Calu3 (cell line): ENCODE measurements at places on chromosomes 7 and 10. TPM values are rescaled to one million over a fixed set of nuclear protein-coding genes. Genes with fewer than 3 reads are reported as not detected.

- no peak for DNase-seq
Observed at GRCh38 chr10:11265484-11265883, 247.8 kb downstream of the CELF2 start.

DNA sequence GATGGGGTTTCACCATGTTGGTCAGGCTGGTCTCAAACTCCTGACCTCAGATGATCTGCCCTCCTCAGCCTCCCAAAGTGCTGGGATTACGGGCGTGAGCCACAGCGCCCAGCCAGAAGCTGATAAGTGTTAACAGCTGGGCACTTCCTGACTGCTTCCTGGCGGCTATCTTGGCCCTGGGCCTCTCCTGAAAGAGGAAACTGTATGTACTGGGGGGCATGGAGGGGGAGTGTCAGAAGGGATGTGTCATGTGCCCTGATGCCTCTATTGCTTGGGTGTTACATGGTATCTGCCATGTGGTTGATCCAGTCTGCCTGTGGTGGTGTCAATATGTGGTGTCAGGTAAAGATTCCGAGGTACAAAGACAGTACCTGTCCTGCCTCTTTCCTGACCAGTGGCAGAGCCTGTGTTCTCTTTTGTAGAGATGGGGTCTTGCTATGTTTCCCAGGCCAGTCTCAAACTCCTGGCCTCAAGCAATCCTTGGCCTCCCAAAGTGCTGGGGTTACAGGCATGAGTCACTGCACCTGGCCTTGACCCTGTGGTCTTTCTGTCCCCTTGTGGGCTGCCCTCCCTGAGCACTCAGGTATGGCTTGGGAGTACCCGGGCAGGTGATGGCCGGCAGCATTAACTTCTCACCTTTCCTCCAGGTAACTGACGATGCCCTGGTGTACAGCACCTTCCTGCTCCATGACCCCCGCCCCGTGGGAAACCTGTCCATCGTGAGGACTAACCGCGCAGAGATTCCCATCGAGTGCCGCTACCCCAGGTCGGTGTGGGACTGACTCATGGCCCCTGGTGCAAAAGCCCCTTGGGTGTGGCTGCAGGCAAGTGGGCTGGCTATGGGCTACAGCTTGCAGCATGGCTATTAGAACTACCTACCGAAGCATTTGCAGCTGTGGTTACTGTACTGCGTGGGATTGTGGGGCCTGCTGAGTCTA is 4.4 kb downstream of the ZP3 start:
- no peak for DNase-seq

GRCh38 chr10:87579563-87579962 is 74.9 kb downstream of the MINPP1 start:
- no peak for DNase-seq

DNA sequence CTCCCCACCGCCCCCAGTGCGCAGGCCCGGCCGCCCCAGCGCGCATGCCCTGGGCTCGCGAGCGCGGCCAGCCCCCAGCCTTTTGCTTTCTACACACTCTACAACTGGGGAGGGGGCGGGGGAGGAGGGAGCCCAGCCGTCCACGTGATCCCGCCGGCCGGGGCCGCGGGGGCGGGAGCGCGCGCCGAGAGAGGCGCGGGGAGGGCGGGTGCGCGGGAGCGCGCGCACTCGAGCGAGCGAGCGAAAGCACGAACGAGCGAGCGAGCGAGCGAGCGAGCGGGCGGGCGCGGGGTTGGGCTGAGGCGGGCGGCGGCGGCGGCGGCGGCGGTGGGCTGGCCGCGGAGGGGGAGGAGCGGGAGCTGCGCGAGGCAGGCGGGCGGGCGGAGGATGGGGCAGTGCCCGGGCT is at the start of gene AUTS2:
Gene AUTS2, plus strand, starts transcription at position 395 of the 406 bp plus-strand sequence. CDS start 1,179 bp downstream, outside the sequence.
- DNase-seq, result no peak

- no peak for DNase-seq
Observed at GRCh38 chr7:24898691-24899090, 81.3 kb downstream of the OSBPL3 start.

GRCh38 chr10:46014206-46014605 is 16.2 kb downstream of the NCOA4 start:
- no peak for DNase-seq

- DNase-seq, result no peak
Observed at GRCh38 chr7:31058688-31059087, 6.6 kb downstream of the ADCYAP1R1 start.

DNA sequence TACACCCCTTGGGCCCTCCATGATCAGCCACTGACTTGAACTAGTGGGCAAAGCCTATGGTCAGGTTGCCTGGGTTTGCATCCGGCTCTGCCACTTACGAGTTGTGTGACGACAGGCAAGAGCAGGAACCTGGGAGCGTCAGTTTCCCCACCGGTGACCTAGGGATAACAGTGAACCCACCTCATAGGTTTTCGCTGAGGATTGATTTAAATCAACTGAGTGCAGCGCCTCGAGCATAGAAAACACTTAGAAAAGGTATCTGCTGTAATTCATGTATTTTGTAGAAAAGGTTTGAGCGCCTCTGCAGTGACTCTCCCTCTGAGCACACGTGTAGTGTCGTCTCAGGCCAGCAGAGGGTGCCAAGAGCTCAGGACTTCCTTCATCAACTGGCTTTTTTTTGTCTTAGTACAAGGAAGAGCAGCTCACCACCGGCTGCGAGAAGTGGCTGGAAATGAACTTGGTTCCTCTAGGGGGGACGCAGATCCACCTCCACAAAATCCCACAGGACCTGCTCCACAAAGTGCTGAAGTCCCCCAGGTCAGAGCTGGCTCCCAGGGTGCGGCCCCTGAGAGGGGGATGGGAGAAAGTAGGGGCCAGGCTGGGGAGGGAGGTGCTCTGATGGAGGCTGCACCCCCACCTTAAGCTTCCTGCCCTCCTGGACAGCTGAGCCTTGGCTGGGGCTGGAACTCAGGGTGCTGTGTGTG is 27.7 kb downstream of the BTBD16 start:
- peak; percentile 61 for DNase-seq

The BICC1 gene
- total RNA-seq, result 58.0 and 70.2 TPM in 2 replicates

The NUP205 gene
- 73.3 and 75.1 TPM in 2 replicates for total RNA-seq

The UNC5B gene
- 0.07 and 0.39 TPM in 2 replicates for total RNA-seq
